ENCODE measurements at places on chromosomes 11 and 22.

DNA sequence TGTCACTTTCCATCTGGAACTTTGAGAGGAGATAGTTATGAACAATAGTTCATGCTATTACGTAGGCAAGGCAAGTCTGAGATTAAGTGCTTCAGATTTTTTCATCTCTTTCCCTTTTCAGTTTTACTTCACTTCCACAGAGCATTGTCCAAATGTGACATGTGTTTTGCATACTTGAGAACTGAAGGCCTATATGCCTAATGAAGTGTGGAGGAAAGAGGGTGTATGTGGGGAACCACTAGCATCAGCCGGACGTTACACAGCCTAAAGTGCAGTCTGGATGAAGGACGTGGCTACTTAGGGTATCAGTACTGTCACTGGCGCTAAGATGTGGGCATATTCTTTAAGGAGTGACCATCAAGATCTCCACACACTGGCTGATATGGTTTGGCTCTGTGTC, 26.2 kb downstream of the FANCF start:
- DNase-seq = no peak

DNA sequence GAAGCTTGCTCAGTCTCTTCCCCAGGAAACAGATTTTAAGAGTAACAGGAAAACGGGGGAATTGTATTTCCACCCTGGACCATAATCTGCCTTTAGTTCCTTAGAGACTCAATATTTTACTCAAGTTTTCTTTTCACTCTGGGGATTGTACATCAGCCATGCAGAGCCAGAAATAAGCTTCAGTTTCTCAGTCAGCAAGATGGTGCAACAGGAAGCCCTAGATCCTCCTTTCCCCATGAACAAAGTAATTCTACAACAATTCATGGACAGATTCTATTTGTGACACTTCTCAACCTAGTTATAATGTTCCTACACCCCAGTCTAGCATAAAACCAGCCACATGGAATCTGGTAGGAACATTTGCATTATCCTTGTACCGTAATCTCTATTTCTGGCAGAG, 24.7 kb downstream of the OR8B2 start:
- DNase-seq = no peak

GRCh38 chr11:35855671-35856070, 88.2 kb upstream of the LDLRAD3 start:
- DNase-seq = no peak

DNA sequence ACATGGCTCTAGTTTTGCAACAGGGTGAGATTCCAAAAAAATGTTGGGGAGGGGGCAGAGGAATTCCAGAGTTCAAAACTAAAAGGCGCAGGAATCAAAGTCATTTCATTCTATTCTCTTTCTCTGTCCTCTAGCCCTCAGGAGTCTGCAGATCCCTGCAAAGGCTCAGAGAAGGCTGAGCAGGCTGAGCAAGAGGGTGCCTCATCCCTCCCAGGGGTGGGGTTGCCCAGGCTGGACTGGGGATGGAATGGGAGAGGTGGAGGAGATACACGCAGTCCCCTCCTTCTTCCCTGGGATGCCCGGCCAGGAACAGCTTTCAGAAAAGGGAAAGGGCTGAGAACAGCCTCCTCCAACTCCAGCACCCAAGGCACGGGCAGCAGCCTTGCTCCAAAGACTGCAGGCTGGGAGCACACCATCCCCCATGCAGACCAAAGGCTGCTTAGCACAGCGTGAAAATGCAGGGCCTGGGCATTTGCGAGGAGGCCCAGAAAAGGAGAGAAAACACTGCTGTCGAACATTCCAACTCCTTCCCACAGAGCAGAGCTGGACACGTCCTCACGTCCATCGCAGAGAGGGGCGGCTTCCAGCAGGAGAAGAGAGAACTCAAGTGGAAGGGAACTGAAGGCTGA, 51.8 kb downstream of the MN1 start:
- DNase-seq = no peak

GRCh38 chr11:38153985-38154384, 1555.9 kb upstream of the RAG2 start:
- no peak for DNase-seq

DNA sequence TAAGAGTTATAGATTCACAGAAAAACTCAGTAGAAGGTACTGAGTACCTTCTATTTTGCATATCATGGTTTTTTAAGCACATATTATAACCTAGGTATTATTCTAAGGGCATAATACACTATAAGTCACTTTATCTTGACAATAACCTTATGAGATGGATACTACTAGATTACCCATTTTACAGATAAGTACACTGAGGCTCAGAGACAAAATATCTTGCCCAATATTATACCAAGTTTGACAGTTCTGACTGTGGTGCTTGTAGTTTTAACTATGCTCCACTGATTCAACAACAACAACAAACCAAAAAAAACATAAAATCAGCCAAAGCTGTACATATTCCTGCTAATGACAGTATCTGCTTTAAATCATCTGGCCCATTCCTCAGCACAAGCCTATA, 10.5 kb downstream of the OR51M1 start:
- no peak for DNase-seq

DNA sequence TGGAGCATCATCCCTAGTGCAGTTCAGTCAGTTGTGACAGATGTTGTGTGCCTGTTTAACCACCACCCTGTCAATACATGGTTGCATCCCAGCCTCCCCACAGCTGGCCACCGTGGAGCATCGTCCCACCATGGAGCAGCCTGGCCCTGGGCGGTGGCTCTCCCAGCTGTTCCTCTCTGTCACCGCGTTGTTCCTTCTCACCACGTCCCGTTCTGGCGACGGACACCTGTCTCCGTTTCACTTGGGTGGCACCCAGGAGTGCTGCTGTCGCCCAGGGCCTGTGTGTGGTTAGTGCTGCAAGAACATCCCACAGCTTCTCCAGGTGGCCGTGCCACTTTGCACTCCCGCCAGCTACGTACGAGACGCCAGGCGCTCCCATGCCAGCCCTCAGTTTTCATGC, 26.5 kb downstream of the MUC6 start:
- no peak for DNase-seq
